Mesendoderm (in vitro differentiated cells): ENCODE measurements at places on chromosomes 6 and 20.

DNA sequence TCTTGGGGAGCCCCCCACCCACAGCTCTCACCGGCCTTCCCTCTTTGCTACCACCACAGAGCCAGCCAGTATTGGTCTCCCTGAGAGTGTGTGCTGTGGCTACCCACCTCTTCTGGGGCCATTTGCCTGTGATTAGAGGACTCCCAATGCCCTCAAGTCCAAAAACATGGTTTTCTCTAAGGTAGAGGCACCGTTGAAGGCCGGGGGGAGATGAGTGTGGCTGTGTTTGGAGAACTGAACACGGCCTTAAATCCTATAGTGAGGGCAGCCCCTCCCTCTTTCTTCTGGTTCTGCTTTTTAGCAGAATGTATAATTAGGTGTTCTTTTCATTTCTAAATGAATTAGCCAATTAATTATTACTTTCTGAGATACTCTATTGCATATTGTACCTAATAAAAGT lies 2.5 kb downstream of the CCR6 start:
- no peak for DNase-seq

DNA sequence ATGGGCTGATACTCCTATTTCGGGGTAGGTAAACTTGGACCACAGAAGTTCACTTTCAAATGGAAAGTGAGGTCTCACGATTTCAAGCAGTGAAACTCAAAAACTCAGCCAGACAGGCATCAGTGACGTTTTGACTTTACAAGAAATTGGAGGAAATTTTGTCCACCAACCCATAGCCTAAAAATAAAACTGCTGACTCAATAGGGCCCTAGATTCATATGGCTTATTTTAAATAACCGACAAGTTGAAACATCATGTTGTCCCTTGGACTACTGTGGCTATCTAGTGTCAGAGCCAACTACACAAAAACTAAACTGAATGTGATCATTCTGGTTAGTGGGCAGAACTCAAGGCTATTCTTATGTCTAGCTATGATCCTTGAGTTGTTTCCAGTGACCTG lies 486.3 kb downstream of the GRIK2 start:
- DNase-seq, result no peak

GRCh38 chr6:167245591-167245990 lies 45.5 kb upstream of the UNC93A start:
- no peak for DNase-seq

DNA sequence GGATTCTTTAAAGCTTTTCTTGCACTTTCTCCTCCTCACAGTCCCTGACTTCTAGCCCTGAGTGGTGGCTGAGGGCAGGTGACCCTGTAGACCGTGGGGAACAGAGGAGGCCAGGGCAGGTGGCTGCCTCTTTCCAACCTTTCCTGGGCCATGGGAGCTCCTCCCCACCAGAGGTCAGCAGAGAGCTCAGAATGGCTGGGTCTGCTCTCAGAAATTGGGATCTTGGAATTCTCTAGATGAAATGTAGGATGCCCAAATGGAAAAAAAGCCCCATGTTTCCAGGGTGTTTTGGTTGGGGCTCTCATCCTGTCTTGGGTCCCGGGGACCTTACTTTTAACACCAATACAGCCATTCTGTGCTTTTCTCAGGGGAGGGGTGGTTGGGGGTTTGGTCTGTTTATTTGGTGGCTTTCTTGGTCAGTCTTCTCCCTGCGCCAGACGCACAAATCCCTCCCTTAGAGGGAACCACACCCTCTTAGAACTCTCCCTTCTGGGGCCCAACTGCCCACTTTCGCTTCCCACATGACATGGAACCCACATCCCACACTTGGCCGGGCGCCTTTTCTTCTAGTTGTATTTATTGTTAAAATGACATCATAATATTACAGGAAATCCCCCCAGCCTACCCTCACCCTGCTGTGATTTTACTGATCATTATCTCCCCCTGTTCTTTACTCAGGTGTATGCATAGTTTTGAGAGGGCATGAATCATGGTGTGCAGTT lies 17.9 kb downstream of the GNAS start:
- peak; percentile 78 for DNase-seq

GRCh38 chr20:11072982-11073381 lies 399.2 kb upstream of the JAG1 start:
- no peak for DNase-seq

DNA sequence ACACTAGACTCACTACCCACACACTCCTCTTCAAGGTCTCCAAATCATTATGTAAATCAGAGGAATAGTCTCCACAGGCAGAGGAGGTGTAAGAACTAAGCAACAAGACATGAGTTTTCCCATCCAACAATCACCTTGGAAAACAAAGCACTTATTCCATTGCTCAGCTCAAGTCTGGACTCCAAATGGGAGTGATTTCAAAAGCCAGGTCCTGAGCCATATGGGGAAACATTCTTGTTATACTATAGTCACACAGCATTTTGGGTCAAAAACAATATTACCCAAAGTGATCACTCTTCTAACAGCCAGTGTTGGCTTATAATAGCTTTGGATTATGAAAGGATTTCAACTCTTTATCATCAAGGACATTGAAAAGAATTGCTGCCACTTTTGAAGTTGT lies 3.6 kb upstream of the PRPH2 start:
- DNase-seq, result no peak

DNA sequence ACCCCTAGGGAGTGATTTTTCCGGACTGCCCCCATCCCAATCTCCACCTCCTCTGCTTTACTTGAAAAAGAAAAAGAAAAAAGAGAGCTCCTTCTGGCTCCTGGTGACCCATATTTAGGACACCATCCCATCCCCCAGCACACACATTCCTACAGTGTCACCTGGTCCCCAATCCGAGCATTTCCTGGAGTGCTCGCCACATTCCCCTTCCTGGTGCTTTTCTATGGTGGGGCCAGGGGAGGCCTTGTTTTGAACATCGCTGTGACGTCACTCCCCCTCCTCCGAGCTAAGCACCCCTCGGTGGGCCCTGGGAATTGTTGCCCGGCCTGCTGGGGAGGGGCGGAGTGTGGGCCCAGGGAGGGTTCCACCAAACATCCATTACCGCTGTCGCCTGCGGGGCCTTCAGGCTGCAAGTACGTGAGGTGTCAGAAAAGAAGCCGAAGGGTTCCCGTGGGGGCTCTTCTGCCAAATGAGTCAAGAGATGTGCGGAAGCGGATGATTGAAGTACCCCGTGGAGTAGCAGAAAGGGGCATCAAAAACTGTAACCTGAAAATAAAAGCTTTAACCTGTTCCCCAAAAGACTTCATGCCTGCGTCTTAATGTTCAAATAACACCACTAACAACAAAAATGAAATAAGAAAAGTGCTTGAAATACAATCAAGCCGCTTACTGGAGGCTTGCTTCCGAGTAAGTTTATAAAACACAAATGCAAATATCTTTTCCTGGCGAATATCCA lies 2.8 kb upstream of the FOXC1 start:
- DNase-seq, result peak; percentile 85

GRCh38 chr6:18121580-18122127 lies 823 bp downstream of the NHLRC1 start:
- peak; percentile 61 for DNase-seq

DNA sequence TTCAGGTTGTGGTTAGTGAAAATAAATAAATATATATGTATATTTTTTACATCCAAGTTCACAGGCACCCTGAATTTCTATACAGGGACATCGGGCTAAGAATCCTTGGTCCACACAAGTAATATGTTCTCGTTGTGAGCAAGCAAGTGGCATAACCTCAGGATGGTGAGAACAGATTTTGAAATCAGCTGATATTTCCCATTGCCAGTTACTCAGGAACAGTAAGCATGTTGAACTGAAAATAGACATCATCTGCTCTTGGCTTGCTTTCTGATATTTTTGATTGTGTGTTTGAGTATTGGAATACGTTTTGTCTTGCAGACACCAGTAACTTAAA lies 87.7 kb downstream of the TRMT6 start:
- no peak for DNase-seq

DNA sequence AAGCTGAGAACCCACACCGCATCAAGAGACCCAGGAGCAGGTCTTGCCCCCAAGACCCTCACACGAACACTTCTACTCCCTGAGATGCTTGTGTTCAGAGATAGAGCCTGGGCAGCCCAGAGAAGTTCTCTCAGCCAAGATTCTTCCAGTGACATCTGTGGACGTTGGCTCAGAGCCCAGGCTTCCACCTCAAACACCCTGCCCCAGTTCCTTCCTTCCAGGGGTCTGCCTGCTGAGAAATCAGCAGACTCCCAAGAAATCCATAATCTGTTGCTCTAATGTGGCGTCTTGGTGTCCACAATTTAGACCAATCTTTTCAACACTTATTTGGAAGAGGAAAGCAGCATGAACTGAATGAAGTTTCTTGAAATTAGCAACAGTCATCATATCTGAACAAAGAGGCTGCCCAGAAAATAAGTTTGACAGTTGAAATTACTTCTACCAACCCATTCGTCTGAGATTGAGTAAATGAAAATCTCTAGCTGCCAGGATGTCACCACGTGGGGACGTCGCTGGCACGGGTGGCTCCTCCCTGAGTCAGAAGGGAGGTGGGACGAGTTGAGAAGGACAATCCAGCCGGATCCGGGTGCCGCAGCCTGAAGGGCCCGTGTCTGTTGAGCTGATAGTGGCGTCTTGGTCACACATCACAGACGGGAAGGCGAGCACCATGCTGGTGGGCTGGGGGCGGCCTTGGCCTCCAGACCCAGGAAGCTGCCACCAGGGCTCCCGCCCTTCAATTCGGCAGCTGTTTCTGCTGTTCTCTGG lies 400.9 kb downstream of the TAF4 start:
- no peak for DNase-seq

DNA sequence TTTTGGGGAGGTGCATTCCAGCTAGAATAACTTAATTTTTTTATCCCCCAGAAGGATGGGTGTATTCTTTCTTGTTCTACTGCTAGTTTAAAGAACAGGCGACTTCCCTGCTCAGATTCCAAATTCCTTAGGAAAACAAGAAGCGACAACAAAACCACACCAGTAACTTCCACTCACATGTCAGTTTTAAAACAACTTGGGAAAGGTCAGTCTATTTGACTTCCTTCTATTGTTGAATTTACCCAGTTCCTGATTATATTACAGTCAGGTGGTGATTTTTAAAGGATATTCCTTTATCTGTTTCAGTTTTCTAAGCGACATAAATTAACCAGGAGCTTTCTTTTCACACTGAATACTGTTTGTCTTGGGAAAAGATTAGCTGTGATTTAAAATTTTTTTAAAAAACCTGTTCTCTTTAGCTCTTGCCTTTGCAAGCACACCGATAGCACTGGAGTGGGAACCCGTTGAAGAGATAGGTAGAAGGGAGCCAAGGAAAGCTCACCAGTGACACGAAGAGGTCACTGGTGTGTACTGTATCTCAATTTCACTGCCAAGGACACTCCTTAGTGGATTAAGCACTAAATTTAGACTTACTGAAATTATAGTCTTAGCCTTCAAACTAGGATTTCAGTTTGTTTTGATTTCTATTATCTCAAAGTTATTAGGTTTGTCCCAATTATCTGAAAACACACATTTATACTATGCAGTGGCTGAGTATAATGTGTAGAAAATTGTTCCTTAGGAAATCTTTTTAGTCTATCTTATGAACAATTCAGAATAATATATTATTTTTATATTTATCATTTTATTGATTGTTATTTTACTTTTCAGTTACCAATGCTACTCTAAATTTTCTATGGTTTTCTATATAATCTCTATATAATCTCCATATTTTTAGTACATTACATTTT lies 22.3 kb downstream of the MARCKS start:
- DNase-seq, result peak; percentile 84

DNA sequence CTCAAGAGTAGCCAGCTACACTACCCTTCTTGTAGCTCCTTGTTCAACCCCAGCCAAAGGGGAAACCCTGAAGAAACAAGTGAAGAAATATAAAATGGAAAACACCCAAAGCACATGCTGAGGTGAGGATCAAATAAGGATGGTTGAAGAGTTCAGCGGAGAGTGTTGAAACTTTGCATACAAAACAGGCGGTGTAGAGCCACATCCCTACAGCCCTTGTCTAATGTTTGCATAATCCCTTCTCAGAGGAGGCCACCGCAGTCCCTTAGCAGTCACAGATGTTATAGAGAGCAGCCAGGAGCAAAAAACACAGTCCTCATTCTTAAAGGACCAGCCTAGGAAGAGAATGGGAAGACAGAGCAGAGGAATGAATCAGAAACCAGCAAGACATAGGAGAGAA lies 350.7 kb upstream of the SASH1 start:
- DNase-seq, result peak; percentile 10

- no peak for DNase-seq
Observed at GRCh38 chr20:50582092-50582491, 71.9 kb downstream of the PTPN1 start.

GRCh38 chr6:167762259-167762962 lies 64.3 kb upstream of the AFDN start:
- DNase-seq, result no peak

DNA sequence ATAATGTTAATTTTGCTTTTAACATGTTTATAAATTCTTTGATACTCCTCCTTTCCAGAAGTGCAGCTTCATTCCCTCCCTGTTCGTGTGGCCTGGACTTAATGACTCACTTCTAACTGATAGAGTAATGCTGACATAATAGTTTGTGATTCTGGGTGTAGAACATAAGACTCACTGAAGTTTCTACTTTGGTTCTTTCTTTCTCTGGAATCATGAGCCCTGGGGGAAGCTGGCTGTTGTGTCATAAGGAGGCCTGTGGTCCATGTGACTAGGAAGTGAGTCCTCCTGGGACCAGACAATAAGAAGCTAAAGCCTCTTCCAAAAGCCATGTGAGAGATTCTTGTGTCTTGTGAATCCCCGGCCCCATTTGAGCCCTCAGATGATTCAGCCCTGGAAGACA lies 30.5 kb upstream of the HLA-G start:
- DNase-seq, result no peak

GRCh38 chr6:32664827-32665362 lies 1.6 kb downstream of the HLA-DQB1 start:
- DNase-seq, result peak; percentile 0

DNA sequence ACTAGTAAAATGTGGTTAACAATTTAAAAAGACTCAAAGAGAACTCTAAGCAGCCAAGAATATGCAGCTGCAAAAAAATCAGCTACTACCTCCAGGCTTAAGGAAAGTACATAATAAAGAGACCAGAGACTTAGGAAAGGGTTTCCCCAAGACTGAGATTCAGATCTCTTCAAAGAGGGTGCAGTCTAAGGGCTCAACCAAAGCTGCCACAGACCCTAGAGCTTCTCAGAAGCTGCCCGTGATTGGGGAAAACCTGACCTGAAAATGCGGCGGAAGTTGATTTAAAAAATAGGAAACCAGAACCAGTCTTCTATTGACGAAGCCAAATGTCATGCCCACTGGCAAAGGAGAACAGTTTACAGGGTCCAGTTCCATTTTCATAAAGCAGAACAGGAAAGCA lies 516.8 kb upstream of the MARCKS start:
- no peak for DNase-seq

GRCh38 chr20:15866916-15867730 lies 706.1 kb downstream of the KIF16B start:
- DNase-seq, result no peak

DNA sequence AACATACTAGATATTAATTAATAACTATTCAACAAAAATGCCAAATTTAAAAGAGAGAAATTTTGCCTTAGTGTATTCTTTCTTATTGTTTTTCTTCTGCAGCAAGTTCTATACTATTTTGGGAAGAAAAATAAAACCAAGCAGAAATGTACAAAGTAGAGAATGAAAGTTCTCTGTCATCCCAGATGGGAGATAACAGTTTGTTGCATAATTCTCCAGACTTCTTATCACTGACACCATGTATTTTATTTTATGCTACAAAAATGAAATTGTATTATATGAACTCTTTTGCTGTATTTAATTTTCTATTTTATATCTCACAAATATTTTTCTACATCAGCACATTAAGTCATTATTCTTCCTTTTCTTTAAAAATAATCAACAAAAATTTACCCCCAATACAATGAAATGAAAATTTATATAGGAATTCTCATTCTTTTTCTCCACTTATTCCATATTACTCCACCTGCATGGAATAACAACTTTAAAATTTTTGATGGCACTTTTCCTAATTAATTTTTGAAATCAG lies 18.2 kb downstream of the TMEM244 start:
- no peak for DNase-seq
